HuH-7 (cell line): ENCODE measurements at places on chromosomes 16 and 17.

DNA sequence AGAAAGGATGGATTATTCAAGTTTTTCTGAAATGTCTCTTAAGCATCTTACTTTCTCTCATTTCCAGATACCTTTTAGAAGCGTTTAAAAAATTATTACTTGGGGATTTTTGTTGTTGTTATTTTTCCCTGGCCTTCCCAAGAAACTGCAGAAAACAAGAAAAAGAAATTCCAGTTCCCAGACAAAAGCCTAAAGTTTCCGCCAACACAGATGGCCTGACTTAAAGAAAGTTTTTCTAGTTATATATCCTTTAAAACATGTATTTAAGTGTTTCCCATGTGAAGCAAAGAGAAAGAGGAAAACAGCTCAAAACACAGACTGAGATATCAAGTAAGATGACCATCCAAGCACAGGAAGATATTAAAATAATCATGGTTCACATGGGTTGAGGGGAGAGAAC lies 401.7 kb upstream of the MAF start:
- no peak for DNase-seq

DNA sequence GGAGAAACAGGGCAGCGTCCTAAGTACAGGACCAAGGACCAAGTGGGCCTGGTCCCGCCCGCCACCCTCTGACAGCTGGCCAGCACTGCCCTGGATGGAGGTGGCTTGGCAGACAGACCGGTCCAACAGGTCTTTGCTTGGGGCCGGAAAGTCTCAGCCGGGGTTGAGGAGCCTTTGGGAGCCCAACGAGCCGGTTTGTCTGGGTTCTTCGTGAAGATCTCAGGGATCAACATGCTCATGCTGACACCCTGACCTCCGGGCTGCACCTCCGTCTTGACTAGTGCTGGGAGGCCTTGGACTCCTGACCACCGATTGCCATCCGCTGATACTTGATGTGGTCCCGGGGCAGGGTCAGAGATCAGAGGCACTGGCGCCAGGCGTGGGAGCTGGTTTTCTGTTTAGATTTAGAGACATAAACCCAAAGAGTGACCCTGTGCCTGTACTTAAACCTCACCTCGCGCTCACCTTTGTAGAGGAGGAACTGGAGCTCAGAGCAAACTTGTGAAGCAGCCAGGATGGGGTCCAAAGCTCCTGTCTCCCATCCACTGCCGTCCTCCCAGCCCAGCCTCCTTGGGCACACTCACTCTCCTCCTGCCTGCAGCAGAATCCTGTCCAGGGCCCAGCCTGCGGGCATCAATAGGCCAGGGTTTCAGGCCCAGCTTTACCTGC lies 92.1 kb upstream of the GSE1 start:
- DNase-seq, result no peak

- no peak for DNase-seq
These were observed 84.9 kb downstream of the RTN4RL1 start for GRCh38 chr17:1939981-1940809.

GRCh38 chr17:73482251-73482716 lies 162.0 kb downstream of the SDK2 start:
- no peak for DNase-seq

- DNase-seq, result peak; percentile 90
These were observed 1.3 kb upstream of the TUBB3 start for GRCh38 chr16:89921702-89922476.
